ENCODE measurements at places on chromosomes 3 and 15. TPM values are rescaled to one million over a fixed set of nuclear protein-coding genes. Genes with fewer than 3 reads are reported as not detected.

PLCB2 gene
- 175 TPM for total RNA-seq

IQCF5 gene
- not detected for total RNA-seq

P2RY13 gene
- total RNA-seq, result 36.3 TPM

GRCh38 chr15:73867956-73868355, 5.4 kb upstream of the TBC1D21 start:
- no peaks in the 10 kb centered on the region for H3K27me3 ChIP-seq
- H3K4me1 ChIP-seq, result peaks cover 9% of the 10 kb centered on the region
- no peak for DNase-seq
- H3K4me3 ChIP-seq, result no peak overlapping the region

- H3K4me1 ChIP-seq, result peaks cover 9% of the 10 kb centered on the region
- no peak overlapping the region for H3K4me3 ChIP-seq
- peak overlapping the region; percentile 50 for H3K27ac ChIP-seq
Observed at GRCh38 chr15:95901271-95901670, 429.2 kb upstream of the NR2F2 start.

GRCh38 chr3:73405853-73406252, 218.9 kb downstream of the PDZRN3 start:
- DNase-seq, result no peak
- H3K27ac ChIP-seq, result no peak overlapping the region
- H3K36me3 ChIP-seq, result no peaks in the 10 kb centered on the region

BMF gene
- total RNA-seq, result 33.5 TPM

GRCh38 chr15:29566914-29567313, 255.4 kb downstream of the TJP1 start:
- peaks cover 20% of the 10 kb centered on the region for H3K4me1 ChIP-seq
- DNase-seq, result no peak
- no peaks in the 10 kb centered on the region for H3K36me3 ChIP-seq

DNA sequence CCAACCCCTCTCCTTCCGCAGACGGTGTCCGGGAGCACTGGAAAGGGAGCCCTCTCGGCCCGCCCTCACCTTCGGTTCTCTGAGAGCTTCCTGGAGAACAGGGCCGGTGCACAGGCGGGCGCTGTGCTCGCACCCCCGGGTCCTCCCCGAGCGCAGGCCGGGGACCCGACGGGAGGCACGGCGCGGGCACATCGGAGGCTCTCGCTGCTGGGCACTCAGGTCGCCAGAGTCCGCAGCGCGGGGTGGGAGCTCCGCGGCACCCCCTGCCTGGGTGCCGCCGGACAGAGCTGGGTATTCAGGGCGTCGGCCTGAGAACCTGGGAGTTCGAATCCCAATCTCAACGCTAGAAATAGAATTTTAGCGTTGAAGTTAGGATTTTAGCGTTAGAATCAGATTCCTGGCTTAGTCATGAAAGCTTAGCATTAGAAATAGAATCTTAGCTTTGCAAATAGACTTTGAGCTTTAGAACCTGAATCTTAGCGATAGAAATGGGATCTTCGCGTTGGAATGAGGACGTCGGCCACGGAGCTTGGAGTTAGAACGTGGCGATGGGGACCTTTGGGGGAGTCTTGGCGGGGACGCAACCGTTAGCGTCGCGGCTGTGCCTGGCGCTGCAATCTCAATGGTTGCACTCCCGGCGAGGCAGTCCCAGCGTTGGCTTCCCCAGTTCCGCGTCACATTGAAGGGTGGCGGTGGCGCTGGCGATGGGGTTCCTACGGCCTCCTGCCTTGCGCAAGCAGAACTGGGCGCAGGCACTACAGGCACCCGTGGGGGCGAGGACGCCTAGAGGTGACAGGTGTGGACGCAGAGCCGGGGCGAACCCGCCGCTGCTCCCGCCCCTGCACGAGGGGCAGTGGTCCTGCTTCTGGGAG, 549 bp downstream of the TRH start:
- DNase-seq, result peak; percentile 82
- peaks cover 3% of the 10 kb centered on the region for H3K27me3 ChIP-seq
- no peak overlapping the region for H3K27ac ChIP-seq
- peaks cover 14% of the 10 kb centered on the region for H3K4me1 ChIP-seq
- peak overlapping the region; percentile 35 for H3K4me3 ChIP-seq
- no peaks in the 10 kb centered on the region for H3K36me3 ChIP-seq

CYP19A1 gene
- 2.1 TPM for total RNA-seq

AZI2 gene
- total RNA-seq, result 42.6 TPM

- peaks cover 10% of the 10 kb centered on the region for H3K4me1 ChIP-seq
- H3K36me3 ChIP-seq, result peaks cover 9% of the 10 kb centered on the region
- no peak overlapping the region for H3K27ac ChIP-seq
- no peak overlapping the region for H3K4me3 ChIP-seq
- no peak for DNase-seq
Observed at GRCh38 chr3:39414421-39414907, 7.9 kb downstream of the RPSA start.

DNA sequence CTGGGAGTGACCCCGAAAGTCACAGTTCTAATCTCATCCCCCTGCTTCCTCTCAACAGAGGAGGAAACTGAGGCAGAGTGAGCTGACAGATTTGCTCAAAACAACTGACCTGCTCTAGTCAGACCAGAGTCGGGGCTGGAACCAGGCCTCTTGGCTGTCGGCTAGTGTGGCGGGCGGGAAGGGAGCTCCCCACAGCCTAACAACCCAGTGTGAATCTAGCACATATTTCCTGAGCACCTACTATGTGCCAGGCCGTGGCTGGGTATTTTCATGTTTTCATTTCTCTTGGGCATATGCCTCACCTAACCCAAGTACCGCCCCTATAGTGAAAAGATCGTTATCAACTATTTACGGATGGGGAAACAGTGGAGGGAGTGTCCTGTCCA, 27.2 kb downstream of the GRIP2 start:
- H3K36me3 ChIP-seq, result no peaks in the 10 kb centered on the region
- no peak overlapping the region for H3K4me3 ChIP-seq
- H3K27me3 ChIP-seq, result peaks cover 3% of the 10 kb centered on the region
- no peak overlapping the region for H3K27ac ChIP-seq

CD80 gene
- 10.9 TPM for total RNA-seq

DNA sequence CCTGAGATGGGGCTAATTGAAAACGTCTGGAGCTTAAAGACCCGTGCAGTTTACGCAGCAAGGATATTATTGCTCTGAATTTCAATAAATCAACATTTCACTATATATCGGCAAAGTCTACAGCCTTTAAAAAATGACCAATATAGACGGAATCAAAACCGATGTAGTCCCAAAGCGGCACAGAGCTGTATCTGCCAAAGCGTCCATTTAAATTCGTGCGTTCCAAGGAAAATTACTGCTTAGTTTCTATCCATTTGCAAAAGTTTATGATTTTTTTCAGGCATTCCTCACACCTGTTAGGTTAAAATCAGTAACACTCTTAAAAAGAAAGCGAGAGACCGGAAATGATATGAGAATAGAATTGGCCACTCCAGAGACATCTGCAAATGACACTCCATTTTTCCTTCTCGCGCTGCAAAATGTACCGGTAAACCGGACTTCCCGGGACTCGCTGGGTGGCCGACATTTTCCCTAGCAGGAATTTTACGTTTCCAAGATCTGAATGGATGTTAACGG, 777 bp upstream of the EIF4A2 start:
- peaks cover 33% of the 10 kb centered on the region for H3K36me3 ChIP-seq
- no peak for DNase-seq
- H3K27ac ChIP-seq, result peak overlapping the region; percentile 99

DNA sequence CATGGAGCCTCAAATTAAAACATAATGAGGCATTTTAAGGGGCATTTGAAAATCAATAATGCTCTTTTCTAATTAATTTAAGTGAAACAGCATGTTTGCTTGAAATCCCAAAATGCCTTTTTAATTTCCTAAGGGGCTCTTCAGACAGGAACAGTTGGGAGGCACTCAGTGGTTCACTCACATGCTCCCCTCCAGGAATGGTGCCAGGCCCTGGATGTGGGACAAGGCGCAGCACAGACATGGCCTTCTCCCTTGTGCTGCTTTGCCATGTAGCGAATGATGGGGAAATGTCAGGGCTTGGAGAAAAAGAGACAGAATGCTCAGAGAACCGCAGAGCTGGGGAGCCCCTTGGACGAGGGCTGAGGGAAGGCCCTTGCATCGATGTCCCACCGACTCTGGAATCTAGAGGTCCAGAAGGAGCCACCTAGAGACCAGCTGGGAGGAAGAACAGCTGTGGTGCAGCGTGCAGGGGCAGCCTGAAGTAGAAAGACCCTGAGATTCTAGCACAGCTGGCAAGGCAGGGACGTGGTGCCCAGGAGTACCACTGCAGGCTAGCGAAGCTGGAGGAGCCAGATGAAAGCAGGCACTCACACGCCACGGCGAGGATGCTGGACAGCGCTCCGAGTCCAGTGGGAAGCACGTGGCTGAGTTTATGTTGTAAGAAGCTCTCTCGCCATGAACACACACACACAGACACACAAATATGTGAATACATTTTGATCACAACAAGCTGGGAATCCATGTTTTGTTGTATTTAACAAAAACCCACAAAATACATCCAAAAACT, 27.0 kb downstream of the NSMCE3 start:
- no peak overlapping the region for H3K27ac ChIP-seq
- H3K27me3 ChIP-seq, result no peaks in the 10 kb centered on the region
- H3K4me1 ChIP-seq, result no peaks in the 10 kb centered on the region
- DNase-seq, result no peak

DNA sequence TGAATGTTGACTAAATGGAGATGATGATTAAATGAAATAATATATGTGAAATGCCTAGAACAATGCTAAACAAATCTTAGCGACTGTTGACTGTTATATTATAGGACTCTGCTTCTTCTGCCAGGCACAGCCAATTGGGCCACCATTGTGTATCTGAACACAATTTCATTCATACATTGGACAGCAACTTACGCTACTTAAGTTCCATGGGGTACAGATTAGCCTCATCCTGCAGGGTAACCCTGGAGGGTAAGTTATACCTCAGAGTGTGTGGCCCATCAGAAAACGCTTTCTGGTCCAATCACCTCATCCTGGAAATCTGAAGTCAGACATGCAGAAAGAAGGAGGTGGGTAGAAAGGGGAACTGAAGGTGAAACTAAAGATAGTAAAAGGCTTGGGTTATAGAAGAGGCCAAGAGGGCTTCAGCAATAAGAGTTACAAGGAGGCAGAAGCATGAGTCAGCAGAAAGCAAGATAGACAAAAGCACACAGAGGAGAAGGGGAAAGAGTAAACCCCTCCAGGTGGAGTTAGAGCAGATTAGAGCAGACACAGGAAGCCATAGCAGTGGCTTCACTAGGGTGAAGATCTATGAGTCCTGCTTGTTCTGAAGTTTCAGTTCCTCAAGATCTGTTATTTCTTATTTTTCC, 119.3 kb upstream of the SLC24A5 start:
- H3K27me3 ChIP-seq, result no peaks in the 10 kb centered on the region
- H3K36me3 ChIP-seq, result no peaks in the 10 kb centered on the region
- peaks cover 15% of the 10 kb centered on the region for H3K4me1 ChIP-seq
- no peak overlapping the region for H3K27ac ChIP-seq

SPTBN5 gene
- 1.2 TPM for total RNA-seq
